ENCODE measurements at places on chromosomes 4 and X. TPM values are rescaled to one million over a fixed set of nuclear protein-coding genes. Genes with fewer than 3 reads are reported as not detected.

Gene DMRTC1
- 0.46 TPM for total RNA-seq

Gene IL2
- total RNA-seq: not detected

Gene MAEA
- 43.6 TPM for total RNA-seq

Gene TDO2
- 0.92 TPM for total RNA-seq

Gene H2BW1
- not detected for total RNA-seq

Gene CT45A1
- not detected for total RNA-seq
